Stomach (tissue), 19 donors: ENCODE measurements at places on chromosomes 11 and 22. TPM values are rescaled to one million over a fixed set of nuclear protein-coding genes. Genes with fewer than 3 reads are reported as not detected.

Gene DDIAS
- total RNA-seq, result 2.6 TPM

Gene CD248
- 13.4 TPM for total RNA-seq

Gene NCF4
- 6.4 TPM for total RNA-seq

Gene SOX6
- 13.6 TPM for total RNA-seq

Gene OR4A16
- total RNA-seq, result not detected

Gene FIBIN
- 4.1 TPM for total RNA-seq

Gene OR52J3
- not detected for total RNA-seq

Gene TESMIN
- 1.0 TPM for total RNA-seq

Gene MRGPRF
- total RNA-seq, result 83.9 TPM

Gene OR5B21
- not detected for total RNA-seq

Gene C11orf16
- not detected for total RNA-seq

Gene MMP13
- not detected for total RNA-seq

Gene RTN4RL2
- total RNA-seq, result not detected

Gene IGSF22
- not detected for total RNA-seq

GRCh38 chr11:15006139-15006759 is 34.1 kb upstream of the CALCA start:
- no peak overlapping the region for H3K4me3 ChIP-seq
- no peak overlapping the region for H3K27ac ChIP-seq
- H3K36me3 ChIP-seq, result no peaks in the 10 kb centered on the region

DNA sequence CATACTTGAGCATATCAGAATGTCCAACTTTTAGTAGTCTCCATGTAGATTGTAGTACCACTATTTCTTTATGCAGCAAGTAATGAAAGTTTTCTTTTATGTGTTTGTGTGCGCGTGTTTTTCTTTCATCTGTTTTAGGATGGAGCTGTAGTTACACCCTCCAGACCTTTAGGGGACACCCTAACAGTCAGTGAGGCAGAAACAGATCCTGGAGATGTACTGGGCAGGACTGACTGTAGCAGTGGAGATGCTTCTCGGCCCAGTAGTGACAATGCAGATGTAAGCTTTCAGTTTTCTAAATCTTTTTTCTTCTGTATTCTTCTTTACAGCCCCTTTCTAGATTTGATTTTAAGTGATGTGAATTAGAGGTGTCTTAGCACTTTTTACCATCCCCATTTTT is 79.9 kb upstream of the GRIK4 start:
- peaks cover 24% of the 10 kb centered on the region for H3K4me1 ChIP-seq
- DNase-seq, result no peak
- no peak overlapping the region for H3K4me3 ChIP-seq
- peaks cover 36% of the 10 kb centered on the region for H3K36me3 ChIP-seq
- peak overlapping the region; percentile 65 for H3K27ac ChIP-seq
- no peaks in the 10 kb centered on the region for H3K27me3 ChIP-seq

GRCh38 chr11:112355726-112356125 is 95.1 kb upstream of the PLET1 start:
- H3K4me3 ChIP-seq, result no peak overlapping the region
- no peaks in the 10 kb centered on the region for H3K4me1 ChIP-seq
- no peak overlapping the region for H3K27ac ChIP-seq

GRCh38 chr22:41350087-41350486 is 31.7 kb upstream of the TEF start:
- no peaks in the 10 kb centered on the region for H3K4me1 ChIP-seq
- H3K27me3 ChIP-seq, result no peaks in the 10 kb centered on the region
- H3K36me3 ChIP-seq, result peaks cover 100% of the 10 kb centered on the region
- no peak for DNase-seq
- no peak overlapping the region for H3K27ac ChIP-seq
- no peak overlapping the region for H3K4me3 ChIP-seq

DNA sequence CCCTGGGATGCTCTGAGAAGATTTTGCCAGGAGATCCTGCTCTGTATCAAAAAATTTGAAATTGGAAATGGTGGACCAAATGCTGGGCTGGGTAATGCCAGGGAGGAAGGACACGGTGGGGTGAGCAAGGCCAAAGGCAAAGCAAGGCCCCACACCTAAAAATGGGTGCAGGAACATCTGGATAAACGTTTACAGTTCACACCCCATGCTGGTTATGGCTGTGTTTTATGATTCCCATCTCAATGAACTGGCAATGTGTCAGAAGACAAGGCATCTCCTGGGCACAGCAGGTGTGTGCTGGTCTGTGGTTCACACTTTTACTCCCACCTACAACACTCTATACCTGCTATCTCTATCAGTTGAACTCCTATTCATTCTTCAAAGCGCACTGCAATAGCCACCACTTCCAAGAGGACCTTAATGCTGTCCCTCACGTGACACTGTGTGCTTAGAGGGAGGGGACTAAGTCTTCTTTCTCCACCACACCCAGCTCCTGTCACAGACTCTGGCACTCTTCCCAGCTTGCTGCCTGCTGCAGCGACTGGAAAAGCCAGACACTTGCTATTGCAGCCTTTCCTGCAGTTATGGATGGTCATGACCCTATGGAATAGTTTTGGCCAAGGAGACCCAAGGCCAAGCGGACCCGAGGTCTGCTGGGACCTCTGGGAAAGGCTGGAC is 277.5 kb downstream of the CTTN start:
- no peak overlapping the region for H3K4me3 ChIP-seq
- no peaks in the 10 kb centered on the region for H3K4me1 ChIP-seq
- H3K27ac ChIP-seq, result no peak overlapping the region
- H3K27me3 ChIP-seq, result no peaks in the 10 kb centered on the region
- DNase-seq, result no peak
- H3K36me3 ChIP-seq, result no peaks in the 10 kb centered on the region

GRCh38 chr22:39556970-39557841 is 13.3 kb upstream of the CACNA1I start:
- peaks cover 14% of the 10 kb centered on the region for H3K4me1 ChIP-seq
- H3K27me3 ChIP-seq, result peaks cover 19% of the 10 kb centered on the region
- no peak overlapping the region for H3K27ac ChIP-seq
- H3K4me3 ChIP-seq, result peak overlapping the region; percentile 39
- no peaks in the 10 kb centered on the region for H3K36me3 ChIP-seq
- DNase-seq, result no peak

DNA sequence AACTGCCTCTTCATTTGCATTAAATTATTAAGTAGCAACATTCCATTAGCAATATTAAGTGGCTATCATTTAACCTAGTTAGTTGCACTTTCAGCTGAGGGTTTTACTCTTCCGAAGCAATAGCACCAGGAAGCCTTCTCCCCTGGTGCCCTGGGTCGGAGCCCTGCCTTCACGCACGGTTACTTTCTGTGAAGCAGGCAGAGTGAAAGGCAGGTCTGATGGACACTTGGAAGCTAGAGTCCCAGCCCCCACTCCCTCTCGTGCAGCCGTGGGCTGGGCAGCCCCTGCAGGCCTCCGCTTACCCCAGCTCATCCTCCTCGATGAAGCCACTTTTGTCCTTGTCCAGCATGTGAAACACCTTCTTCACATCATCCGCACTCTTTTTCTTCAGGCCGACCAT is 2.0 kb downstream of the PVALB start:
- peaks cover 14% of the 10 kb centered on the region for H3K4me1 ChIP-seq
- peaks cover 22% of the 10 kb centered on the region for H3K27me3 ChIP-seq
- H3K4me3 ChIP-seq, result no peak overlapping the region
- no peak for DNase-seq
- no peak overlapping the region for H3K27ac ChIP-seq

DNA sequence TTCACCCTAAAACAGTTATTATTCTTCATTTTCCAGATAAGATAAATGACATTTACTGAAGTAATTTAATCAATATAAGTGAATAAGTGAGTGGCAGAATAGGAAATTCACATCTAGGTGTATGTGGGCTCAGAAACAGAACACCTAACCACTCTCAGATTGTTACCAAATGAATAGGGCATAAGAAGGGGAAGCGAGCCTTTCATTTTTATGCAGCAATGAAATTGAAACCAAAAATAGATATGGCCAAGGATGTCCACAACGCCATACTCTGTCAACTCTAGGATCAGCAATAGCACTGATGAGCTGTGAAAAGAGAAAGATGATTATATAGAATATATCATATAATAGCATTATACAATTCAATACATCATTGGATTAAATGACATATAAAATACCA is 398.1 kb upstream of the API5 start:
- DNase-seq, result no peak
- no peaks in the 10 kb centered on the region for H3K36me3 ChIP-seq
- H3K4me3 ChIP-seq, result no peak overlapping the region
- H3K4me1 ChIP-seq, result no peaks in the 10 kb centered on the region

DNA sequence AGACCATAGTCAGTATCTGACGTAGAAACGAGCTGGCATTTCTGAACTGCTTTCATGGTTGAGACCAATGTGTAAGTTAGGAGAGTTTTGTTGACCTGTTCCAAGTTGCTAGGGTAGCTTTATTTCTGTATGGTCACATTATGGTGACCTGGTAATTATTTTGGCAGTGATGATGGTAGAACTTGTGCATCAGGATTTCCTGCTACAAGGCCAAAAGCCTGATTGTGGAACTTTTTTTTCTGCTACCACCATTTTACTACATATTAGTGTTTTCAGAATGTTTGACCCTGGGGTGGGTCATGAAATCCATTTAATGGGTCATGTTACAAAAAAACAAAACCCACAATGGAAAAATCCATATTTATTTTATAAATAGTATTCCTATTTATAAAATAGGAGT is 18.9 kb downstream of the FBXO7 start:
- peaks cover 13% of the 10 kb centered on the region for H3K4me1 ChIP-seq
- H3K36me3 ChIP-seq, result peaks cover 97% of the 10 kb centered on the region
- no peak overlapping the region for H3K27ac ChIP-seq
- H3K27me3 ChIP-seq, result no peaks in the 10 kb centered on the region
- DNase-seq, result no peak

DNA sequence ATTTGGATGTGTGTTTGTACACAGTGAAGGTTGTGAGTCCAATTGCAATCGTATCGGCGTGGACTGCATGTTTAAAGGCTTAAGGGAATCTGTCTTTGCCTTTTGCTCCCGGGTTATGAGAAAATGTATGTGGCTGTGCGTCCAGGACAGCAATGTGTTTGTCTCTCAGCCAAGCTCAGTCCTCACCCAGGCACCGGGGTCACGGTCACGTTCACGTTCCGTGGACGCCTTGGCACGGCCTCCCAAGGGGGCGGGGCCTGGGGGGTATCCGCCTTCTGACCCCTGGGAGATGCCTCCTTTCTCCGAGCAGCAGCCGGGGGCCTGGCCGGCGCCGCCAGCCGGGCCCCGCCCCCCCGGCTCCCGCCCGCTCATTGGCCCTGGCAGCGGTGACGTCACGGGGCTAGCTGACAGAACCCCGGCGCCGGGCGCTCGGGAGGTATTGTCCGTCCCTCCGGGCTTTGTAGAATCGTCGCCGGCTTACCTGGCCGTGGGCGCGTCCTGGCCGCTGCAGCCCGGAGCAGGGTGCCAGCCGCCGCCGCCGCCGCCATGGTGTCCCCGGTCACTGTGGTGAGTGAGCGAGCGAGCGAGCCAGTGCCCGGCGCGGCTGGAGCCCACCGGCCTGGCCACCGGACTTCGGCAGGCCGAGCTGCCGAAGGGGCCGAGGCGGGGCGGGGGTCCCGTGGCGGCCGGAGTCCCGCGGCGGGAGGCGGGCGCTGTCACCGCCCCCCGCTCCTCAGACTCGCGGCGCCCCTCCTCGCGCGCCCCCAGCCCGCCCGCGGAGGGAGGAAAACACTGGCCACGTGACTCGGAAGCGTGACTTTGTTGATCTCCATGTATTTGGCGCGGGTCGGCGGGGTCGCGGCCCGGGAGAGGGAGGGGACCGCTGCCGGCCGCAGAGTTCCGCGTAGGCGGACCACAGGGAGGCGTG is at the start of gene TMEM86A:
Gene TMEM86A (plus strand): TSS at position 439 of the 928 bp plus-strand sequence. CDS start 108 bp downstream, at position 547.
- no peaks in the 10 kb centered on the region for H3K36me3 ChIP-seq
- H3K27me3 ChIP-seq, result no peaks in the 10 kb centered on the region
- peak within 1 kb of the TSS; percentile 76 for H3K4me3 ChIP-seq
- peaks cover 23% of the 10 kb centered on the region for H3K4me1 ChIP-seq

DNA sequence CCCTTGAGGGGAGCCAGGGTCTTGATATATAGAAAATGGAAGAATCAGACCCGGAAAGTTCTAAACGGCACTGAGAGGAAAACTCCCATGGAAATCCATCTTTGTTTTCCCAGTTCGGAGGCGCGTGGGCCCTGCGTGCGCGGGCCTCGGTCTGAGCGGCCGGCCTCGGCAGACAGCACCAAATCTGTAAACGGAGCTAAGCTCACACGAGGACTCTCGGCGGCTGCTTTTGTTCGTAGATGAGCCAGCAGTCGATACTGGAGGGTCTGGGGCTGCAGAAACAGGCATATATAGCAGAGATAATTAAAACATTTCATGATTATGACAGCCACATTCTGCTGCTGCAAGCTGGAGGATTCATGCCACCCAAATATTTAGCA is 68.5 kb upstream of the PPARA start:
- DNase-seq, result no peak
- H3K4me1 ChIP-seq, result peaks cover 99% of the 10 kb centered on the region
- H3K36me3 ChIP-seq, result peaks cover 10% of the 10 kb centered on the region
- H3K4me3 ChIP-seq, result peak overlapping the region; percentile 83
- H3K27ac ChIP-seq, result peak overlapping the region; percentile 99

- no peaks in the 10 kb centered on the region for H3K36me3 ChIP-seq
- DNase-seq, result no peak
- no peaks in the 10 kb centered on the region for H3K27me3 ChIP-seq
- no peak overlapping the region for H3K4me3 ChIP-seq
- no peak overlapping the region for H3K27ac ChIP-seq
Measured at GRCh38 chr22:37312549-37313183, 30.4 kb downstream of the CYTH4 start.

- peaks cover 11% of the 10 kb centered on the region for H3K4me1 ChIP-seq
- H3K27ac ChIP-seq, result no peak overlapping the region
- no peak overlapping the region for H3K4me3 ChIP-seq
- DNase-seq, result no peak
Measured at GRCh38 chr11:8286886-8287285, 23.2 kb upstream of the LMO1 start.

GRCh38 chr11:46338636-46338987 is 8.7 kb upstream of the DGKZ start:
- peaks cover 10% of the 10 kb centered on the region for H3K27me3 ChIP-seq
- peak overlapping the region; percentile 23 for H3K4me3 ChIP-seq
- DNase-seq, result no peak
- peaks cover 26% of the 10 kb centered on the region for H3K4me1 ChIP-seq
- H3K36me3 ChIP-seq, result no peaks in the 10 kb centered on the region

- no peaks in the 10 kb centered on the region for H3K36me3 ChIP-seq
- H3K4me1 ChIP-seq, result no peaks in the 10 kb centered on the region
- no peak overlapping the region for H3K4me3 ChIP-seq
- no peak for DNase-seq
- H3K27ac ChIP-seq, result no peak overlapping the region
- no peaks in the 10 kb centered on the region for H3K27me3 ChIP-seq
Measured at GRCh38 chr11:93025558-93026255, 56.3 kb downstream of the MTNR1B start.

GRCh38 chr11:121500275-121500674 is 47.5 kb upstream of the SORL1-AS1 start:
- DNase-seq, result no peak
- H3K4me1 ChIP-seq, result no peaks in the 10 kb centered on the region
- H3K27me3 ChIP-seq, result no peaks in the 10 kb centered on the region
- H3K27ac ChIP-seq, result no peak overlapping the region
- no peak overlapping the region for H3K4me3 ChIP-seq

- H3K27me3 ChIP-seq, result no peaks in the 10 kb centered on the region
- H3K4me1 ChIP-seq, result peaks cover 60% of the 10 kb centered on the region
- H3K36me3 ChIP-seq, result no peaks in the 10 kb centered on the region
- H3K4me3 ChIP-seq, result no peak overlapping the region
Measured at GRCh38 chr11:57640068-57640800, 9.5 kb downstream of the YPEL4 start.

- DNase-seq, result peak; percentile 90
- peaks cover 37% of the 10 kb centered on the region for H3K36me3 ChIP-seq
- H3K4me1 ChIP-seq, result peaks cover 71% of the 10 kb centered on the region
- no peaks in the 10 kb centered on the region for H3K27me3 ChIP-seq
- H3K4me3 ChIP-seq, result peak overlapping the region; percentile 32
Measured at GRCh38 chr22:38214302-38215056, 12.7 kb downstream of the MAFF start.
